ENCODE measurements at places on chromosomes 1 and 21.

DNA sequence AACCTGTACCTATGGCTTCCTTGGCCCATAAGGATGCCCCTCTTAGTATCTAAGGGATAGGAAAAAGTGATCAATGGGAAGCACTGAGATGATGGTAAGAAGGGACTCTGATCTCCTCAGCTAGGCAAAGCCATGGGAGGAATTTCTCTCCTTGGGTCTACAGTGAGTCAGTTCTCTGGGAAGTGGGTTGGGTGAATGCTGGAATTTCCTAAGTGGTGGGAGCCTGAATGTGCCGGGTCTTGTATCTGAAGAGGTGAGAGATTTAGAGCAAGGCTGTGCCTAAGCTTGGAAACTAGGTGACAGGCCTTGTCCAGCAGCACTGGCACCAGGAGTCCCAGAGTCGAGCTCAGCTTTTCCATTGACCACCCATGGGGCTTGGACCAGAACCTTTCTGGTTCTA, 96.3 kb upstream of the SLC2A1 start:
- DNase-seq, result no peak

DNA sequence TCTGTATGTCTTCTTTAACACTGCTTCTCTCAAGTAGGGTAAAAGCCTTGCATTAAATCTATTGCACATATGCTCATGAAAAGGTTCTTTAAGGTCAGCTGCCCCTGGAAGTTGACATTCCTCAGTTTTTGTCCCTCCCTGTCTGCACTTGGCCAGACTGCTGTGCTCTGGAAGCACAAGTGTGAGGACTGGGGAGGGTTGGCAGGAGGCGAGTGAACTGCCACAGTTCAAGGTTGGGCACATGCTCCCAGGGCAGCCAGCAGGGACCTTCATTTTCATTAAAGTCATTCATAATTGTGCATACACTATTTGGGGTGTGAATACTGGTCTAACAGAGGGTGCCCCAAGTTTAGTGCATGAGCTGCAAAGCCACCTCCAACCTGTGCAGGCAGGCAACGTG, 10.9 kb upstream of the THEM5 start:
- DNase-seq, result no peak

DNA sequence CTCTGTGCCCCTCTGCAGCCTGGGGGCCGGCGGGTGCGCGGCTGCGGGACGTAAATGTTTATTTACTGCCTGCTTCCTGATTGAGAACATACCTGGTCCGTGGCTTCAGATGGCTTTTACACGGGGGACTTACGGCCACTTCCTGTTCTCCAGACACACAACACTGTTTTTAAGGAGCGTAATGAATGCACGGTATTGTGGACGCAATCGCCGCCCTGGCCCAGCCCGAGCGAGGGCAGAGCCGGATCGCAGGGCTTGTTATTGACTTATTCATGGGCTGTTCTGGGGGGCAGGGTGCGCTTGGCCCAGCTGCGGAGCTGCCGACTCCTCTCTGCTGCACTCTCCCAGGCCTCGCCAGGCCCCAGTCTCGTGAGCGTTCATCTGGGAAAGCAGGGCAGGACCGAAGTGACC, 52.8 kb upstream of the ACTRT2 start:
- DNase-seq, result no peak

GRCh38 chr1:159841749-159842148, 15.1 kb downstream of the SLAMF8 start:
- no peak for DNase-seq

DNA sequence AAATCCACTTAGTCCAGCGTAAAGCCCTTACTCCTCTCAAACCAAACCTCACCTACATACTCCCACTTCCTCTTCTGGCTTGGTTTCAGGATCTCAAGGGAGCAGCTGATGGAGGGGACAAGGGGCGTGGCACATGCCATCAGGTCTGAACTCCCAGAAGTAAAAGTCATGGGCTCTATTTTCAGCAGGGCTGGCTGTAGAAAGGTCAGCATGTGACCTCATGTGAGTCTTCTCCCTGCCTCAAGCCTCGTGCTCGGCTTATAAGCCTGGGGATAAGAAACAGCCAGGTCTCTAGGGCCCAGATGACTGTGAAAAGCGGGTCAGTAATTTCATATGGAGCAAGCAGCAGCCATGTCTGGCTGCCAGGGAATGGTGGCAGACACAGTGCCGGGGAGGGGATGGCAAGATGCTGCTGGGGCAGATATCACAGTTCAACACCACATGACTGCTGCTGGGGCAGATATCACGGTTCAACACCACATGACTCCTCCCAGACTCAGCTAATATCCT, 227.9 kb downstream of the KCNH1 start:
- DNase-seq, result no peak

DNA sequence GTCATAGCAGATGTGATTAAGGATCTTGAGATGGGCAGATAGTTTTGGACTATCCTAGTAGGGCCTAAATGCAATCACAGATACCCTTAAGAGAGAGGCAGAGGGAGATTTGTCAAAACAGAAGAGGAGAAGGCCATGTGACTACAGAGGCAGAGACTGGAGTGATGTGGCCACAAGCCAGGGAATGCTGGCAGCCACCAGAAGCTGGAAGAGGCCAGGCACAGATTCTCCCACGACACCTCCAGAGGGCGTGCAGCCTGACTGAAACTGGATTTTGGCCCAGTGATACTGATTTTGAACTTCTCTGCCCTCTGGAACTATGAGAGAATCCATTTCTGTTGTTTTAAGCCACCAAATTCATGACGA, 52.1 kb upstream of the EPS8L3 start:
- DNase-seq, result no peak

Measured in colonic mucosa (tissue), 4 donors.